Ureter (tissue), 1 donor: ENCODE measurements at places on chromosomes 16 and 17. TPM values are rescaled to one million over a fixed set of nuclear protein-coding genes. Genes with fewer than 3 reads are reported as not detected.

KRTAP3-1 gene
- not detected for total RNA-seq

KRTAP4-4 gene
- total RNA-seq = not detected

NUBP2 gene
- total RNA-seq = 48.9 TPM

XPO6 gene
- total RNA-seq = 145 TPM

NPTX1 gene
- 2.0 TPM for total RNA-seq

SMIM36 gene
- total RNA-seq = not detected

HYDIN gene
- 8.4 TPM for total RNA-seq
